ENCODE measurements at places on chromosomes 2 and 18. TPM values are rescaled to one million over a fixed set of nuclear protein-coding genes. Genes with fewer than 3 reads are reported as not detected.

GRCh38 chr2:208718828-208719227, 312.2 kb downstream of the PTH2R start:
- DNase-seq = no peak

- DNase-seq = no peak
Observed at GRCh38 chr2:27461118-27461517, 18.9 kb downstream of the KRTCAP3 start.

- no peak for DNase-seq
Observed at GRCh38 chr18:55483266-55483871, 104.6 kb downstream of the TCF4 start.

AGXT gene
- not detected for total RNA-seq

MAB21L4 gene
- not detected for total RNA-seq

CDH2 gene
- 0.77 TPM for total RNA-seq

PARD3B gene
- total RNA-seq = 5.8 TPM

RBM43 gene
- total RNA-seq = 3.2 TPM

TIA1 gene
- 53.1 TPM for total RNA-seq

Measured in NCI-H460 (cell line).